ENCODE measurements at places on chromosomes 3 and 15.

DNA sequence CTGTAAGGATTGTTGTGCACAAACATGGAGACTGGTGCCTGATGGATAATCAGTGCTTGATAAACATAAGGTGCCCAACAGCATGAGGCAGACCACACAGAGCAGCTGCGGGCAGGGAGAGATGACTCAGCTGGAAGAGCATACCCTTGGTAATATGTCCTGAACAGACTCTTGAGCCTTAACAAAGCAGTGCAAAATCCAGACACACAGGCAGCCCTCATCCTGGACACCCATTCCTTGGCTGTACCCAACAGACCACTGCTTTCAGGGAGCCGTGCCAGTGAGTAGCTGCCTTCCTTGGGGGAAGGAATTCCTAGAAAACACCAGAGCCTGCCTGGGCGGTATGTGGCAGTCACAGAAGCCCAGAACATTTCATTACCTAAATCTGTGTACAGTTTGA is 156.2 kb downstream of the CLSTN2 start:
- DNase-seq, result no peak

- no peak for DNase-seq
Observed at GRCh38 chr15:83871808-83872559, 218.1 kb downstream of the ADAMTSL3 start.

DNA sequence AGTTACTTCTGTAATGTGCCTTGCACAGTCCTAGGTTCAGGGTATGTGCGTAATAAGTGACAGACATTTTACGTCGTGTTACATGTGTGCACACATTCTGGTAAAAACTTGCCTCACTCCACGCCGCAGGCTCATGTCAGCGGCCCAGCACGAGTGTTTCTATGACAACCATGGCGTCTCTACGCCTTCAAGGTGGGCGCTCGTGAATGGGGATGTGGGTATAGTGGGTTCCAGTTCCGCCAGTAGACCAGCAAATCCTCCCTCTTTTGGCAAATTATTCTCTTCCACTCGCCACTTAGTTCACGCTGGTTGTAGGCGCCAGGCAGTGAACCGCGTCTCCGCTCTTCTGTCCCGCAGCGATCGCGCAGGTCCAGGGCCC is 40.3 kb downstream of the CHST14 start:
- DNase-seq, result no peak

GRCh38 chr3:122021811-122022401 is at the start of gene ILDR1:
Gene ILDR1 (minus strand): TSS chr3:122022247. CDS start chr3:122022077, 170 bp downstream.
- no peak for DNase-seq

- DNase-seq, result no peak
Observed at GRCh38 chr3:50365842-50366220, 6.5 kb upstream of the TMEM115 start.

- DNase-seq, result no peak
Observed at GRCh38 chr15:33679061-33679460, 289.2 kb upstream of the CHRM5 start.

GRCh38 chr15:101198800-101199199 is 53.0 kb downstream of the CHSY1 start:
- DNase-seq, result no peak

- DNase-seq, result no peak
Observed at GRCh38 chr3:36548712-36549111, 168.4 kb downstream of the STAC start.

DNA sequence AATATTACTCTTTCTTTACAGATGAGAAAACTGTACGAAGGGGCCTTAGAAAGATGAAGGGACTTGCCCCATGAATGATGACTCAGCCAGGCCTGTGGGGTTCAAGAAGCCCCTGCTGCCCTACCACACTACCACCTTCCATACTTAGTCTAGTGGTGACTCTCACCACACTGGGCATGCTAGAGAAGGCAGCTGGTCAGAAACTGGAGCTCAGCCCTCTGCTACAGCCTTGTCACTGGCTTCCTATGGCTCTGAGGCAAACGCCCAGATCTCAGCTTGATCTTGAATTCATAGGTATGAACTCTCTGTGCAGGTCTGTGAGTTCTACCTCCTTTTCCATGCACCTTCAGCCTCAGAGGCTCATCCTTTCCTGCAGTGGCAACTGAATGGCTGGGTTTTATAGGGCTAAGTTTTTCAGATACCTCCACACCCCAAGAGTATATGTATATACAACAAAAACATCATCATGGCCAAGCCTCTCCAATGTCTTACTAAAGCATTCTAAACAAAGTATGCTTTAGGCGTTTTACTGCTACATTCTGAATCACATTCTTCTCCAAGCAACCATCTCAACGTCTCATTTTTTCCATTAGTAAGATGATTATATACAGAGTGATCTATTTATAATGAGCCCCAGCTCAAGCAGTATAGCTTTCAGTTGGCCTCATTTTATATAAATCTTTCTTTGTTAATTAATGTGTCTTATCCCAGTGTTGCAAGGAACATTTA is 234.1 kb downstream of the GREM1 start:
- DNase-seq, result no peak

DNA sequence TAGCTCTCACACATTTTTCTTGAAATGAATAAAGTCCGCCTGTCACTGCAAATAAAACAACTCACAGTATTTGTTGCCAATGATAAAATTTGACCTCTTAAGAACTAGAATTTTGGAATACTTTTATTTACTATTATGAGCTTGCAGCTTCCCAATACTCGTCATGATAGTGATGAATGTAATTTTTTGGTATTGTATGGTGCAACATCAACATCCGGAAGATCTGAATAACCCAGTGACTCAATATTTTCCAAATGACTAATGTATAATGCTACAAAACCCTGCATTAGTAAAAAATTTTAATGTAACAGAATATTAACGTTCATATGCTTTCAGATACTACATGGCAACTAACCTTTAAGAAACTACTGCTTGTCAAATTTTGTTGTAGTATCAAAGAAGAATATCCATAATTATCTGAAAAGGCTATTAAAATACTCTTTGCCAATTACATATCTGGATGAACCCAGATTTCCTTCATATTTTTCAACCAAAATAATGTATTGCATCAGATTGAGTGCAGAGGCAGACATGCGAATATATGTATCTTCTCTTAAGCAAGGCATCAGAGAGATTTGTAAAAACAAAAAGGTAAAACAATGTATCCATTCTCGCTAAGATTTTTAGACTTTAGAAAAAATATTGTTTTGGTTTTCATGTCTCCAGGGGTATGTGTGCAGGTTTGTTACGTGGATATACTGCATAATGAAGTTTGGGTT is 95.3 kb downstream of the IGF2BP2 start:
- DNase-seq, result peak; percentile 63

- DNase-seq, result no peak
Observed at GRCh38 chr15:93671387-93671943, 559.9 kb upstream of the MCTP2 start.

GRCh38 chr3:144107923-144108322 is 136.3 kb downstream of the DIPK2A start:
- no peak for DNase-seq

DNA sequence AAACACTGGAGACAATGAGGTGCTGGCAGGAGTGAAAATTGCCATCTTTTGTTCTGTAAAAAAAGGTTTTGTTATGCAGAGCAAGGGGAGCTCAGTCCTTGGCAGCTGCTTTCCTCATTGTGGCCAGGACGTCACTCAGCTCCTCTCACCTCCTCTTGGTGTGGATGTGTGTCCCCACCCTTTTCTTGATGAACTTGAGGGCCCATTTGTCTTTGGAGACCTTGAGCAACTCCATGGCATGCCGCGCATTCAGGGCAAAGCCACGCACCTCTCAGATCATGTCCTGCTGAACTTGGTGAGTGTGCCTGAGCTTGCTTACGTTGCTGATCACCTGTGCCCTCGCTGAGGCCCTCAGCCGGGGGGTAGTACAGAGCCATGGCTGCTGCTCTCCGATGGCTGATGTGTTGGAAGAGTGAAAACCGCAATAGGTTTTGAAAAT is 24.5 kb upstream of the BDH1 start:
- no peak for DNase-seq

DNA sequence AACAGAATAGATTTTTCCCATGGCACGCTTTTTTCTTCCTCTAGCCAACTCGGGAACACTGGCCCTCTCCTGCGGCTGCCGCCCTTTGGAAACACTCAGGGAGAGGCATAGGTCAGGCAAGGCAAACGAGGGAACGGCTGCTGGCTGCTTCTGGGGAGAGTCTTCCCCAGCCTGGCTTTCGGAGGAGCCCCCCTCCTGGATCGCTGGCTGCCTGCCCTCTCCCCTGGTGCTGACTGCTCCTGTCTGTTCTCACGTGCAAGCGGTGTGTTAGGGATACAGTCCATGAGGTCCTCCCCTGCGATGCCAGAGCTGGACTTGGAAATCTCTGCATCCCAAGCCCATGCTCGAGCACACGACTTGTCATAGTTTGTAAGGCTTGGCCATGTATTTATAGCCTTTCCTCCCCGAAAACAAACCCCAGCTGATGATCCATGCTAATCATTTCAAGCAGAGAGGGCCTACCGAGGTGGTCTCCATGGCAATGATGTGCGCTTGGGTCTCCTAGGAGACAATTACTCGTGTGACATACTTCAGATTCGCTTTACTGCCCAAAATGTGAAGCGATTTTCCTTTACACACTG is 315.6 kb upstream of the ATP10A start:
- no peak for DNase-seq

DNA sequence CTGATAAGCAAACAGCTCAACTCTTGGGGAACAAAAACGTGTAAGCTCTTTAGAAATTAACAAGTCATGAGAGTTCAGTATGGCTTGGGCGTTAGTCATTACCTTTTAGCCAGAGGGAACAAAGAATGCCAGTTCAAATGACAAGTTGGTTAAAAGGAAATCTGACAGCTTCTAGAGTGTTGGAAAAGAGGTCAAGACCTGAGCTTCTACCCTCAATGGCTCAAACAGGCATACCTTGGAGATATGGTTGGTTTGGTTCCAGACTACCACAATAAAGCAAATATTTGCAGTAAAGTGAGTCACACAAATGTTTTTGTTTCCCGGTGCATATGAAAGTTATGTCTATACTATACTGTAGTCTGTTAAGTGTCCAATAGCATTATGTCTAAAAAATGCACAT is 136.1 kb downstream of the CACNA1D start:
- DNase-seq, result no peak

GRCh38 chr3:80770106-80771074 is 991.1 kb downstream of the GBE1 start:
- DNase-seq, result no peak

DNA sequence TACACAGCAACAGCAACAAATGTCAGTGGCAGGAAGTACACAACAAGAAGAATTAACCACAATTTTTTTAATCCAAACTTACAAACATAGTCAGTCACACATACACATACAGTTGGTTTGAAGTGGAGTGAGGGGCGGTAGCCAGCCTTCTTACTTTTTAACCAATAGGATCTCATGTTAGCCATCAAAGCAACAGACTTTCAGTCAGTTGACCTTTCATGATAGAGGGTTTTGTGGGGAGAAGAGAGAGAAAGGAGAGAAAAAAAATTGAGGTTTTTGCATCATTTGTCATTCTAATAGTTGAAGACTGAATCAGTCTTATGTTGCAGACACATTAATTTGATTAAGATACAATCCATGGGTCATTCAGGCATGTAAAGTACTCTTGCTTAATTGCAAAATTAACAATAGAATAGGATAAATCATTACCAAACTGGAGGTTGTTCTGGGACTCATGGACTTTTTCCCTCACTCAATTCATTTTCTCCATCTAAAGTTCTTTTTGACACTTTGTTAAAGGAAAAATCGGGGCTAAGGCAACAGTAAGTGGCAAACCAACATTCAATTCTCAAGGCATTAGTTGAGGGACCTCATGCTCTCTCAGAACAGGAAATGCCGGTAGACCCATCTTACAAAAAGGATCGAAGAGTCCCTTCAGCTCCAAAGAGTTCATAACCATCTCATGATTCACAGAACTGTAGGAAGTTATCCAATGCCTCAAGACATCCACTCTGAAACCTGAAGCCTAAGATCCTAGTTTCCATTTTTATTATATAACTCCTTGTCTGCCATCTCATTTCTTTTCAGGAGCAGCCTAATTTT is 159.5 kb upstream of the LPP start:
- DNase-seq, result peak; percentile 44

DNA sequence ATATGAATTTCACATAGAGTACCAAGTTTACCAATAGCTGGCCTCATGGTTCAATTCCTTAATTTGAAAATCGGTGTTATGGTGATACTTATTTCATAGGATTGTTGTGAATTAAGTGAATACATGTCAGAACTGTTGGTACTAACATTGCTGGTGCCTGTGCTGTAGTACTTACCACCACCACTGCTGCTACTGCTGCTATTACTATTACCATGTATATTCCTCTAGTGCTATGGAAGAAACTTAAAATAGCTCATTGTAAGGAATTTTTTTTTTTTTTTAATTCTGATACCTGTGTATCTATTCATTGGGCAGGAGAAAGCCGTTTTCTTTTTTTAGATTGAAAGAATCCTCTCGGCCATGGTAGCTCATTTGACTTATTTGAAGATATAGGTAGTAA is 3.6 kb downstream of the FYTTD1 start:
- DNase-seq, result no peak

GRCh38 chr3:23435318-23435717 is 232.2 kb downstream of the UBE2E2 start:
- DNase-seq, result no peak

GRCh38 chr3:153400641-153401040 is 238.6 kb downstream of the RAP2B start:
- no peak for DNase-seq
